ENCODE measurements at places on chromosomes 5 and 9. TPM values are rescaled to one million over a fixed set of nuclear protein-coding genes. Genes with fewer than 3 reads are reported as not detected.

EQTN gene
- total RNA-seq: not detected

DNM1 gene
- total RNA-seq: 9.6 TPM

PTCH1 gene
- 2.0 TPM for total RNA-seq

GHR gene
- 3.8 TPM for total RNA-seq

SH3TC2 gene
- total RNA-seq: 0.65 TPM

ATP6V0E1 gene
- total RNA-seq: 515 TPM

OTP gene
- total RNA-seq: not detected

NR6A1 gene
- total RNA-seq: 0.14 TPM

MEIKIN gene
- total RNA-seq: not detected

RAPGEF6 gene
- total RNA-seq: 11.5 TPM

GLRA1 gene
- not detected for total RNA-seq

FABP6 gene
- not detected for total RNA-seq

SLC24A2 gene
- total RNA-seq: not detected

LCN15 gene
- not detected for total RNA-seq

STKLD1 gene
- total RNA-seq: 0.55 TPM

TAF11L13 gene
- total RNA-seq: not detected

MELK gene
- total RNA-seq: 6.0 TPM

BNC2 gene
- 27.5 TPM for total RNA-seq

NOTCH1 gene
- 17.4 TPM for total RNA-seq

REEP2 gene
- total RNA-seq: 17.5 TPM

TPM2 gene
- total RNA-seq: 1,291 TPM

DNAI1 gene
- not detected for total RNA-seq

All from smooth muscle cell of bladder (primary cell).